AG09309 (cell line): ENCODE measurements at places on chromosomes 12 and 14.

GRCh38 chr12:65810036-65810435, 14.2 kb upstream of the HMGA2 start:
- DNase-seq: peak; percentile 55

- DNase-seq: no peak
Measured at GRCh38 chr12:65769880-65770279, 54.4 kb upstream of the HMGA2 start.

GRCh38 chr14:92789457-92790089, 4.5 kb upstream of the GOLGA5 start:
- DNase-seq: no peak

GRCh38 chr14:105525326-105525725, 1.1 kb upstream of the TMEM121 start:
- no peak for DNase-seq

GRCh38 chr14:91509083-91509877, 830 bp downstream of the PPP4R3A start:
- no peak for DNase-seq

- DNase-seq: no peak
Measured at GRCh38 chr14:61280526-61281185, 482 bp downstream of the TMEM30B start.

DNA sequence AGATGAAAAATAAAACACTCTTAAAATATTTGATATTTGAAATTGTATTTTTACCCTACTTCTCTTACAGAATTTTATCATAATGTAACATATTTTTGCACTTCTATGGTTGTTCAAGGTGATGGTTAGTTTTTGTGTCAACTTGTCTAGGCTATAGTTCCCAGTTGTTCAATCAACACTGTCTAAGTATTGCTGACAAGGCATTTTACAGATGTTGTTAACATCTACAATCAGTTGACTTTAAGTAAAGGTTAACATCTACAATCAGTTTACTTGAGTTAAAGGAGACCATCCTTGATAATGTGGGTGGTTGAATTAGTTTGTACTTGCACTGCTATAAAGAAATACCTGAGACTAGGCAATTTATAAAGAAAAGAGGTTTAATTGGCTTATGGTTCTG, 206.5 kb downstream of the AEBP2 start:
- no peak for DNase-seq

GRCh38 chr14:94081386-94081820, 293 bp downstream of the IFI27L1 start:
- DNase-seq: no peak

GRCh38 chr12:11695321-11695720, 45.8 kb downstream of the ETV6 start:
- no peak for DNase-seq

GRCh38 chr14:23540141-23540469, 11.5 kb downstream of the ZFHX2 start:
- no peak for DNase-seq

GRCh38 chr12:47039079-47039478, 40.3 kb upstream of the PCED1B start:
- DNase-seq: no peak

DNA sequence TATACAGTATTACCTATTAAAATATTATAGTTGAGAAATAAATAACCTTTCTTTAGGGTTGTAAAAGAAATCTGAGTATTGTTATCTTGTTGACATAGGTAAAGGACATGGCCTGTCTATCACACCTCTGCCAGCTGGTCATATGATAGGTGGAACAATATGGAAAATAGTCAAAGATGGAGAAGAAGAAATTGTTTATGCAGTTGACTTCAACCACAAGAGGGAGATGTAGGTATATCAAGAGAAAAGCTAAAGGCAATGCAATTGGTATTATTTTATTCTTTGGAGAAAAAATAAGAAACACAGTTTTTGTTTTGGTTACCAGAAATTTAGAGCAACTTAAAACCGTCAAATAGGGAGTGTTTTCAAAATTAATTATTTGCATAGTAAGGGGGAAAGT, 13.5 kb downstream of the CPSF2 start:
- DNase-seq: no peak

GRCh38 chr12:96256672-96257361, 62.6 kb downstream of the ELK3 start:
- DNase-seq: no peak

- no peak for DNase-seq
Measured at GRCh38 chr14:102568115-102568614, 24.3 kb upstream of the RCOR1 start.

DNA sequence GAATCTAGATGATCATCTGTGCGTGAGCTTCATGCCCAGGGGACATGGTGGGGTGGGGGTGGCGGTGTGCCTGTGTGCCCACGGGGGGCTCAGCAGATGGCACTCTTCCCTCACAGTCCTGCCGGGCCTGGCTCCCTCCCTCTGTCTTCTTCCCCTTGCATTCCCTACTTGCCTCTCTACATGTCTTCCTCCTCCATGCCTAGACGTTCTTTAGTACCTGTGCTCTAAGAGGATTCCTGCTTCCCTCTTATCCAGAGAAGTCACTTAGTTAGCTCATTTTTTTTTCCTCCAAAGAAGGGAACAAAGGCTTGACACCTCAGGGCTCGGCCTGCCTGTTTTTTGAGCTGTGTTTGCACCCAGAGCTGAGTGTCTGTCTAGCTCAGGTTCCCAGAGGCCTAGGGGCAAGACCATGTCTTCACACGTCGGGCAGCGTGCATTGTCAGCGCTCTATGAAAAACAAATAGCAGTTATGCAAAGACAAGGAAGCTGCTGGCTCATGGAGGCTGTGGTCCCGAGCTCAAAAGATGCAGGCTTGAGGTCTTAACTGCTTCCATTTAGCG, 48.8 kb downstream of the NINJ2 start:
- no peak for DNase-seq

DNA sequence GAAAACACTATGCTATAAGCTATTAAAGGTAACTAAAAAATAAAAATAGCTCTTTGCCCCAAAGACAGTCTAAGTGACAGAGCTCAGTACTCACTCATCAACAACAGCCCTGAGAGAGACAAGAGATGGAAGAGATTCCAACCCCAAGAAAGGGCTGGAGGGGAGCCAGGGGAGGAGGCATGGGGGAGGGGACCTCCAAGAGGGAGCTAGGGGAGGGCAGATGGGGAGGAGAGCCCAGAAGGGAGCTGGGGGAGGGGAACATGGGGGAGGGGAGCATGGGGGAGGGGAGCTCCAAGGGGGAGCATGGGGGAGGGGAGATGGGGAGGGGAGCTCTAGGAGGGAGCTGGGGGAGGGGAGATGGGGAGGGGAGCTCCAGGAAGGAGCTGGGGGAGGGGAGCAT, 7.7 kb downstream of the SSH1 start:
- DNase-seq: no peak

GRCh38 chr14:76672123-76672522, 89.1 kb upstream of the VASH1 start:
- DNase-seq: no peak

GRCh38 chr12:7180685-7181084, 8.8 kb upstream of the PEX5 start:
- no peak for DNase-seq

DNA sequence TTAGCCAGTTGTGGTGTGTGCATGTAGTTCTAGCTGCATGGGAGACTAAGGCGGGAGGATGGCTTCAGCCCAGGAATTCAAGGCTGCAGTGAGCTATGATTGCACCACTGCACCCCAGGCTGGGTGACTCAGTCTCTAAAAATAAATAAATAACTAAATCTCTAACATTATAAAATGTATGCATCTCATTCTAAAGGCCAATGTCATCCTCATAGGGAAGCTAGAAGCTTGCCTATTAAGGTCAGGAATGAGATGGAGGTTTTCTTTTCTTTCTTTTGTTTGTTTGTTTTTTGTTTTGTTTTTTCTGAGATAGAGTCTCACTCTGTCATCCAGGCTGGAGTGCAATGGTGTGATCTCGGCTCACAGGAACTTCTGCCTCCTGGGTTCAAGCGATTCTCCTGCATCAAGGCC, 48.8 kb upstream of the PAPLN start:
- DNase-seq: peak; percentile 11

DNA sequence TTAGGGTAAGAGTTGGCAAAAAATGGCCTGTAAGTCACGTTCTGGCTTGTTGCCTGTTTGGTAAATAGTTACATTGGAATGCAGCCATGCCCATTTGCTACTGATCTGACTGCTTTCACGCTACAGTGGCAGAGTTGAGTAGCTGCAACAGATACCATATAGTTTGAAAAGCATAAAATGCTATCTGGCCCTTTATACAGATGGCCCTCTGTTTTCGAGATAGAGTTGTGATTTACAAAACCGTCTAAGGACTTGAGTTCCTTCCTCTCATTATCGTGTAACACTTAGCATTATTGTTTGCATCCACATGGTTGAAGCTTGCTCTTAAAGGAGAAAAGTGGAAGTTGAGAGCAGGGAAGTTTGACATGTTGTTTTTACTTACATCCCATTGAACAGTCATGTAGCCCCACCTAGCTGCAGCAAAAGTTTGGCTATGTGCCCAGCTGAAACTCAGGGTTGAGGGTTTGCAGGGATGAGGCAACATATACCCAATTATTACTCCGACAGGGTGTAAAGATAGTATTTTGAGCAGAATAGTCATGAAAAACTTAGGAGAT, 11.3 kb upstream of the SCFD1 start:
- DNase-seq: no peak
